ENCODE measurements at places on chromosomes 12 and 14. TPM values are rescaled to one million over a fixed set of nuclear protein-coding genes. Genes with fewer than 3 reads are reported as not detected.

Gene TCTN2
- total RNA-seq = 31.6 TPM

DNA sequence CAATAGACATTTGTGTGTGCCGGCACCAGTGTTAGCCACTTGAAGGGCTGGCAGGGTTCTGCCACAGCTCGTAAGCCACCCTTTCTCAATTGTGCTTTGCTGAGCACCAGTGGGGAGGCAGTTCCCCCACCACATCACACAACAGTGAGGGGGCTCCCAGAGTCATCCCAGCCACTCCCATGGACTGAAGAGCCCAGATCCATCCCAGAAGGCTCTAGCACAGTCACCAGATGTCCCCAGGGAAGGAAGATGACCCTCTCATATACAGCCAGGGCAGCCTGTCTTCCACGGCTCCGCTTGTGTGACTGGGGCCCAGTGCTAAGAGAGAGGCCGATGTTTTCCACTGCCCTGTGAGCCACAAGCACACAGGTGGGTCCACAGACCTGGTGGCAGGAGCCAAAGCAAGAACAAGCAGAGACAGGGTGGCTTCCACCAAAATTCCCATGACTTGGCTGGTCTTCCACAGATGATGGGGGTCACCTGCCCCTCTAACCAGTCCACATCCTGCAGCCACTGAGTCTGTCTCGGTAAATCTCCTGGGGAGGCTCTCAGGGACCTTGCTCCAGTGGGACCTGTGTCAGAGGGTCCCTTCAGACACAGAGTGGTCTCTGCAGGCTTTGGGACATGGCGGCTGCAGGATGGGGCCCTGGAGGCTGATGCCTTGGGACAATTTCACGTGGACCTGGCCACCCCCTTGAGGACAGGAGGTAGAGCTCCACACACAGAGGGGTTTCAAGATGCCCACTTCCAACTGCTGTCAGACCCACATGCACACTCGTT is 71.9 kb upstream of the DDX11 start:
- DNase-seq = no peak

- no peak for DNase-seq
Observed at GRCh38 chr14:75070383-75070782, 942 bp downstream of the ZC2HC1C start.

GRCh38 chr12:15584366-15585041 is 204.7 kb downstream of the EPS8 start:
- no peak for DNase-seq

GRCh38 chr12:91948504-91948903 is 197.1 kb downstream of the BTG1 start:
- DNase-seq = no peak

Gene SPIC
- total RNA-seq = 0.44 TPM

- DNase-seq = no peak
Observed at GRCh38 chr12:94762943-94763342, 112.6 kb upstream of the TMCC3 start.

Gene OR4K5
- total RNA-seq = not detected

DNA sequence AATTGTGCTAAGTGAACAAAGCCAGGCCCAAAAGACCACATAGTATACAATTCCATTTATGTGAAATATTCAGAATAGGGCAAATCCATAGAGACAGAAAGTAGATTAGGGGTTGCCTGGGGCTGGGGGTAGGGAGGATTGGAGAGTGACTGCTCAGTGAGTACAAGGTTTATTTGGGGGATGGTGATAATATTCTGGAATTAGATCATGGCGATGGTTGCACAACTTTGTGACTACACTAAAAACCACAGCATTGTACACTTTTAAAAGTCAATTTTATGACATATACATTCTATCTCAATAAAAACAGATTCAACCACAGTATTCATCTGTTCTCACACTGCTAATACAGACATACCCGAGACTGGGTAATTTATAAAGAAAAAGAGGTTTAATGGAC is 68.7 kb upstream of the MAP1LC3B2 start:
- no peak for DNase-seq

Gene RNASE2
- total RNA-seq = 4.3 TPM

DNA sequence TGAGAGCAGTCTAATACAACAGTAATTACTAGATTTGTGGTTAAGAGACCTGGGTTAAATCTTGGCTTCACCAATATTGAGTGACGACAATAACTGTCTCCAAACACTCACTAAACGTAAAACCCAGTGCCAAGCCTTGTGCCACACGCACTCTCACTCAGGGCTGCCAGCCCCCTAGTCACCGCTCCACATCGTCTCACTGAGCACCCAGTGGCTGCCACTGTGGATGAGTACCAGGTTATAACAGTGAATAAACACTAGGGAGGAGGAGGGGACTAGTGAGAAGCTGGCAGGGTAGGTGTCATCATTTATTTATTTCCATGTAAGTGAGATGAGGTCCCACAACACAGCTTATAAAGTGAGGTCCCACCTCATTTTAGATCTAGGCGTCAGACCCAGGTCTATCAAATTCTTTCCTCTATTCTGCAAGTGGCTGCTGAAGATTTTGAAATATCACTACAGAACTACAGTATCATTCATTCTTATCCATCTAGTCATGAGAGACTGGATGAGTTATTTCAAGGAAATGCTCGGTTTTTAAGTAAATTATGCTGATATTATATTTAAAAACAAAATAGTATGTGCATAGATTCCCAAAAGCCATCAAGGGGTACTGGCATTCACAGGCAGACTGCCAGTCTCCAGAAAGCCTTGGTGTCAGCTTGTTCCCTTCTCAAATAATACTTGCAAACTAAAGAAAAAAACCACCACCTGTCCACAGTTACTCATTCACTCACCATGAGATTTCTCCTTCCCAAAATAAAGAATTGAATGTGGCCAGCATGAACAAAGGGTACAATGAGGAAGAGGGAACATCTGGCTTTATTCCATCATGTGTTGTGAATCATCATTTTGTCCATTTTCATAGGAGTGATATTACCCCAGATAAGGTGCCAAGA is 84.0 kb downstream of the PTPN21 start:
- DNase-seq = no peak

DNA sequence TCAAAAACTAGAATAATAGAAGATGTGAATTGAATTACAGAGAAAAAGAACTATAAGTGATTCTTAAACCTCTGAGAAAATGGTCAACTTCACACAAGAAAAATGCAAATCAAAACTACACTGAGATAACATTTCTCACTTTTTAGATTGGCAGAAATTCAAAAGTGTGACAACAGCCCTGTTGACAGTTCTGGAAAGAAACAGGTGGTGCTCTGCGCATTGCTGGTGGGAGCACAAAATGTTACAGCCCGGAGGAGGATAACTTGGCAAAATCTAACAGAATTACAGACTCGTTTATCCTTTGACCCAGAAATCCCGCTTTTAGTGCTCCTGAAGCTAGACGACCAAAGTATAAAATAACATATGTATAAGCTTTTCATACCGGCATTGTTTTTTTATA is 222.5 kb upstream of the CNTN1 start:
- DNase-seq = no peak

GRCh38 chr12:132566516-132567131 is 43.8 kb downstream of the LRCOL1 start:
- no peak for DNase-seq

GRCh38 chr12:53034459-53034858 is 15.4 kb upstream of the TNS2 start:
- DNase-seq = no peak

Gene FAM181A
- not detected for total RNA-seq
